NAMALWA (cell line): ENCODE measurements at places on chromosomes 4 and X.

DNA sequence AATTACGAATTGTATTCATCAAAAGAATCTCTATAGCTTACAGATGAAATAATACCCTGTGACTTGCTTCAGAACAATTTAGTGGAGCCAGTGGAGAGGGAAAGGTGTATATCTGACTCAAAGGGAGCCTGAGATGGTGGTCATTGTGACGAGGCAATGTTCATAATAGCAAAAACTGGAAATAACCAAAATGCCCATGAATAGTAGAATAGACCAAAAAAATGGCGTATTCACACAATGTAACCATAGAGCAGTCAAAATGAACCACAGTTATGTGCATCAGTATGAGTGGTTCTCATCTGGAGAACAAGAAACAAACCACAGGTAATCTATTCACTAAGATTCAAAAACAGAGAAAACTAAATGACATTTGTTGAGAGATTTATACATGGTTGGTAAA, 125.3 kb upstream of the CLNK start:
- no peak for DNase-seq

GRCh38 chr4:186666252-186666651, 57.4 kb downstream of the FAT1 start:
- no peak for DNase-seq

GRCh38 chrX:77003956-77004355, 443.2 kb upstream of the FGF16 start:
- DNase-seq = no peak

- DNase-seq = no peak
Observed at GRCh38 chrX:71256856-71257255, 2.9 kb upstream of the ZMYM3 start.
